ENCODE measurements at places on chromosomes 7 and 10. TPM values are rescaled to one million over a fixed set of nuclear protein-coding genes. Genes with fewer than 3 reads are reported as not detected.

The FAM13C gene
- total RNA-seq, result 16.3 TPM

The SPOCK2 gene
- total RNA-seq, result 73.7 TPM

The ATP5F1C gene
- total RNA-seq, result 235 TPM

The ZFYVE27 gene
- total RNA-seq, result 25.2 TPM

The LRRC27 gene
- 15.1 TPM for total RNA-seq

The PCLO gene
- total RNA-seq, result 7.2 TPM

The SLC35G1 gene
- 5.2 TPM for total RNA-seq

The SLC39A12 gene
- not detected for total RNA-seq

The FHIP2A gene
- 32.8 TPM for total RNA-seq

The HECW1 gene
- total RNA-seq, result 9.2 TPM

The VSTM2A gene
- total RNA-seq, result 1.5 TPM

The HOXA11 gene
- total RNA-seq, result 25.5 TPM

The TMEM270 gene
- not detected for total RNA-seq
